Activated effector memory CD4-positive, alpha-beta T cell treated with anti-CD3 and anti-CD28 coated beads, Interleukin-2, amount 50 U/mL, for 16 hours (primary cell): ENCODE measurements at places on chromosomes 13 and 19.

DNA sequence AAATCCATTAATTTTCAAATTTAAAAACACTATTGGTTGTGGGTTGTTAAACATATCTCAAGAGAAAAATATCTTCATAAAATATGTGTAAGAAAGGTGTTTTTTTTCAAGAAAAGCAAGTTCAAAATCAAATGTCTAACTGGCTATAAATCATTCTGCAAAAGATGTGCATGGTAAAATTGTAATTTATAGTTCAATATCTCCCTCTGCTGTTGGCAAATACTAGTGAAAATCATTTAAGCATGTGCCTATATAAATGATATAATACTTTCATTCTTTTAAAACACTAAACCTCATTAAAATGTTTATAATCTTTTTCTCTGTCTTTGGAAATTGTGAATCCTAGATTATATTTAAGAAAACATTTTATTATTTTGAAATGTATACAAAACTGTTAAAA is 17.2 kb upstream of the SLITRK6 start:
- no peak for DNase-seq

DNA sequence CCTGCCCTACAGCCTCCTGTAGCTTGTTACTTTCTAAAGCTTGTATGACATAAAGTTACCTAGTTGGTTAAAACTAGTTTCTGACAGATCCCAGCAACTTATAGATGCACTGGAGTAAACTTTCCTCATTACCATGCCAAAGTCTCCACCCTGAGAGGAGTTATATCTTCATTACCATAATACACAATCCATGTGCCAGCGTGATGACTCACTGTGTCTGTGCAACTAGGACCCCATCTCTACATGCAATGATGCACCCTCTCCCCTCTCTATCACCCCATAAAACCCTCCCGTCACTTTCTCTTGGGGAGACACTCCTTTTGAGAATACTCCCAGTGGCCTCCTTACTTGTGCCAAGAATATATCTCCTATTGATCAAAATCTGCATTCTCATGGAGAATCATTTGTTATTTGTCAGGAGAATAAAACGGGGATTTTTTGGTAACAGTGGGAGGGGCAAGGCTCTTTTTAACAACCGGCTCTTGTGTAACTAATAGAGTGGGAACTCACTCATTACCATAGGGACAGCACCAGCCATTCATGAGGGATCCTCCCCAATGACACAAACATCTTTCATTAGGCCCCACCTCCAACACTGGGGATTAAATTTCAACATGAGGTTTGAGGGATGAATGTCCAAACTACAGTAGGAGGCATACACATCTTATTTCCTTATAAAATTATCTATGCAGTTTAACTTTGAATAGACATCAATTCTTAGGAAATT is 235.1 kb upstream of the ATXN8OS start:
- DNase-seq: no peak

DNA sequence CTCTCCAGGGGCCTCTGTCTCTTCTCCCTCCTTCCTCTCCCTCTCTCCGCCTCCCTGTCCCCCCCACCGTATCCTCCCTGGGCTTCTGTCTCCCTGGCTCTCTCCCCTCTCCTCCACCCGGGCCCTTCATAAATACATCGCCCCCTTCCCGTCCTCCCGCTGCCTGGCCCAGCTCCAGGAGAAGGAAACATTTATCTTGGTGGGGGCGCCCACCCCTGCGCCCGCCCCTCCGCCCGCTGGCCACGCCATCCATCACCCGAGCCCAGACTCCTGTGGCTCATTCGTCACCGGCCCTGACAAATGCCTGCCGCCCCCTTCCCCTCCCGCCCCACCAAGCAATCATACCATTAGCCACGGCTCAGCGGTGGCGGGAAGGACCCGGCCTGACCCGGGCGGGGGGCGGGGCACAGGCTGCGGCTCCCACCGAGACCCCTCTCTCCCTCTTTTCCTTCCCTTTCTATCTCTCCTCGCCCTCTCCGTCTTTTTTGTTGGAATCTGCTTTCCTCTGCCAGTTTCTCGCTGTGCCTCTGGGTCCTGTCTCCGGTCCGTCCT is 2.6 kb upstream of the MEIS3 start:
- no peak for DNase-seq

GRCh38 chr19:17557466-17557865 is 2.0 kb downstream of the COLGALT1 start:
- DNase-seq: no peak

DNA sequence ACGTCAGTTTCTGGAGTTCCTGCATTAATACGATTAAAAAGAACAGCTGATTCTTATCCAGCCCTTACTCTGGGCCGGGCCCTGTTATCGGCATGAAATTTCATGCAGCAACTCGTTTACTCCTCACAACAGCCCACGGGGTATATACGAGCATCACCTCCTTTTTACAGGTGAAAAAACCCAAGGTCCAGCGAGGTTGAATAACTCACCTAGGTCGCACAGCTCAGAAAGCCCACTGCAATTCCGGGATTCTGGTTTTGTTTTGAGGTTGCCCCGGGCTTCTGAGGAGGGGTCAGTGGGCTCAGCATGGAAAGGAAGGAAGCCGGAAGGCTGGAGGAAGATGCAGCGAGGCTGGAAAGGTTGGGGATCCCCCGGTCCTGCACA is 577 bp upstream of the ACP7 start:
- DNase-seq: no peak

- peak; percentile 75 for DNase-seq
These were observed 28.7 kb downstream of the CYP4F2 start for GRCh38 chr19:15869109-15869555.

- no peak for DNase-seq
These were observed 958 bp upstream of the OBI1 start for GRCh38 chr13:78659732-78660494.

DNA sequence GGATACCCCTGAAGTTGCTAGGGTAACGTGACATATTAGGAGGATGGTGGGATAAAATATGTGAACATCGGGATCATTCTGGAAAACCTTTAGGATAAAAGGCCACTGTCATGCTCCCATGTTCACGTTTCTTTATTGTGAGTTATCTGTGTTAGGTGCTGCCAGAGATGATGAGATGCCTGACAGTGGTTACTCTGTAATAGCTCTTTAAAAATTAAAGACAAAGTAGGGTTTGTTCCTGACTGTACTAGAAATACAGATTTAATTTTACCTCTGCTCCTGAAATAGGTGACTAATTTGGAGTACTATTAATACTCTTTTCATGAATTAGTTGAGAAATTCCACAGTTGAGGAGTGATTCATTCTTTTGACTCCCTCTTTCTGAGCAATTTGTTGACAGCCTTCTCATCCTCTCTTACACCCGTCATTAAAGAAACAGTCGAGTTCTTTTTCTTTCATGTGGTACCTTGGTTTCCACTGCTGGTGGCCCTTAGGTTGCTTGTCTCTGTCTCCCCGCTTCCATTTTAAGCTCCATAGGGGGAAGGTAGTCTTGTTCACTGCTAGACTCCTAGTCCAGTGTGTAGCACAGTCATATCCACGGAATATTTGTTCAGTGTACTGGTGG is 28.4 kb downstream of the SAE1 start:
- peak; percentile 78 for DNase-seq
